ENCODE measurements at places on chromosomes 16 and 17. TPM values are rescaled to one million over a fixed set of nuclear protein-coding genes. Genes with fewer than 3 reads are reported as not detected.

GRCh38 chr17:63695889-63696288 is 4.0 kb downstream of the LIMD2 start:
- DNase-seq, result no peak
- no peak overlapping the region for H3K27ac ChIP-seq
- peaks cover 15% of the 10 kb centered on the region for H3K36me3 ChIP-seq
- H3K4me3 ChIP-seq, result no peak overlapping the region

GRCh38 chr16:72876981-72877373 is 171.0 kb downstream of the ZFHX3 start:
- DNase-seq, result no peak
- H3K27me3 ChIP-seq, result no peaks in the 10 kb centered on the region
- H3K27ac ChIP-seq, result no peak overlapping the region
- H3K4me1 ChIP-seq, result peaks cover 32% of the 10 kb centered on the region

Gene TM4SF5
- not detected for total RNA-seq

DNA sequence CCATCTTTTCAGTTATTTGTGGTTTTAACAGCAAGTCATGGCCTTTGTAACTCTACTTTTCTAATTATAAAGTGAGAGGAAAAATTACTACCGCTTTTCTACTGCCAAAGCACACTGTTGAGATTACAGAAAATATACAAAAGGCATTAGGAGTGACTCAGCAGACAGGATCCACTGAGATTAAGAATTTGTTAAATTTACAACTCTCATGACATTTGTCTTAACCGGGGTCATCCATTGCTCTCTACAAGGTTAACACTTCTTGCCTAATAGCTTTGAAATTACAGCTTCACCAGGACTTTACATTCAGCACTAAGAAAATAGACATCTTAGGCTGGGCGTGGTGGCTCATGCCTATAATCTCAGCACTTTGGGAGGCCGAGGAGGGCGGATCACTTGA is 93.4 kb downstream of the SSH2 start:
- H3K4me3 ChIP-seq, result no peak overlapping the region
- H3K36me3 ChIP-seq, result no peaks in the 10 kb centered on the region
- no peak overlapping the region for H3K27ac ChIP-seq
- H3K27me3 ChIP-seq, result no peaks in the 10 kb centered on the region

Gene NAGS
- total RNA-seq, result 4.3 TPM

DNA sequence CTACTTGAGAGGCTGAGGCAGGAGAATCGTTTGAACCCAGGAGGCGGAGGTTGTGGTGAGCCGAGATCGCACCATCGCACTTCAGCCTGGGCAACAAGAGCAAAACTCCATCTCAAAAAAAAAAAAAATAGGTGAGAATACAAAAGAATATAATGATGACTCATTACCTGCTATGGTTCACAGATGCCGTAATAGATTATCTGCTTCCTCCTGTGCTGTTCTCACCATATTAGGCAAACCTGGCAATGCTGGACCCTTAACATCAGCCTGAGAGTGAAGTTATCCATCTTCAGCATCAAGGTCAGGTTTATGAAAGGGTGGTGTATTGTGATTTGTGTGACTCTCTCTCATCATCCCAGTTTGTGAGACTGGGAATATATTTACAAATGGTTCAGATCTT is 271.3 kb upstream of the CPHXL start:
- H3K4me1 ChIP-seq, result no peaks in the 10 kb centered on the region
- H3K36me3 ChIP-seq, result no peaks in the 10 kb centered on the region

DNA sequence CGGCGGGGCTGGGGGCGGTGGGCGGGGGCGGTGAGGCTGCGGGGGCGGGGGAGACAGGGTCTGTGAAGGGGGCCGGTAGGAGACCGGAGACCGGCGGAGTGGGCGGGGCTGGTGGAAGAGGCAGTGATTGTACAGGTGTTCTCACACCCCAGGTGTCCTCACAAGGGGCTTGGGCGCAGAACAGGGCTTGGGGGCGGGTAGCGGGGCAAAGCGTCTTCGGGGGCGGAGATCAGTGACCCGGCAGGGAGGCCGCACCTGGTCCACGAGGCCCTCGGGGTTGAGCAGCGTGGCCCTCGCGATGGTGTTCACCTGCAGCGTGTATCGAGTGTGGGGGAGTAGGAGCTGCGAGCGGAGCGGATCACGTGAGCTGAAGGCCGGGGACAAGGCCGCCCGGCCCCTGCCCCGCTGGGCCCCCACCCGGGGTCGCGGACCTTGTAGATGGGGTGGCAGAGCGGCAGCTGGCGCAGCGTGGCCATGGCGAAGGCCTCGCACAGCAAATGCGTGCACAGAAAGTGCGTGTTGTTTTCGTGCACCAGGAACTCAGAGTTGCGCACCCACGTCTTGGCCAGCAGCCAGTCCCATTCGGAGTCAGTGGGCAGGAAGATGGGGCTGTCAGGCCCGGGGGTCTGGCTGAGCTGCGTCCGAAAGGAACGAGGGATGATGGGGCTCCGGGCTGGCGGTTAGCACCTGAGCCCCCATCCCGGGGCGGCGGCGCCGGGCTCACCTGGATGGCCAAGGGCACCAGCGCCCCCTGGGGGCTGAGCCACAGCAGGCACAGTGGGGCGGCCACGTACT is 8.5 kb downstream of the ALOXE3 start:
- peaks cover 8% of the 10 kb centered on the region for H3K4me1 ChIP-seq
- no peaks in the 10 kb centered on the region for H3K36me3 ChIP-seq
- peaks cover 8% of the 10 kb centered on the region for H3K27me3 ChIP-seq
- peak; percentile 94 for DNase-seq
- H3K27ac ChIP-seq, result no peak overlapping the region

DNA sequence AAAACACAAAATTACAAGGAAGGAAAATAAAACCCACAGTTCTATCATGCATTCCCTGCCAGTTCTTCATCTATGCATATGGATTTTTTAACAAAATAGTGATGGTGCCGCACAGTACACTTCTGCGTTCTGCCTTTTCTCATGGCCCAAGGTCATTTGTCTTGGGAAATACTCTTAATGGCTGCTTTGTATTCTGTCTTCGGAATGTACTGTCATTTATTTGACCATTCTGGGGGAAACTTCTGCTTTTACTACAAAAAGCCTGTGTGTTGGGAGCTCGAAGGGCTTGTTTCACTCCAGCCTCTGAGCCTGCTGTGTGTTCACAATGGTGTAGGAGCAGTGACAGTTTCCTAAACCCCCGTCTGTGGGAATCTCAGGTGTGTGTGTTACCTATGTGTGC is 82.8 kb upstream of the SEC14L1 start:
- no peak overlapping the region for H3K4me3 ChIP-seq
- no peaks in the 10 kb centered on the region for H3K36me3 ChIP-seq
- no peak for DNase-seq
- no peaks in the 10 kb centered on the region for H3K27me3 ChIP-seq
- no peaks in the 10 kb centered on the region for H3K4me1 ChIP-seq

- no peak overlapping the region for H3K4me3 ChIP-seq
- H3K27ac ChIP-seq, result peak overlapping the region; percentile 30
- DNase-seq, result no peak
- H3K4me1 ChIP-seq, result peaks cover 6% of the 10 kb centered on the region
These were observed 13.6 kb downstream of the SMPD3 start for GRCh38 chr16:68434624-68435210.

DNA sequence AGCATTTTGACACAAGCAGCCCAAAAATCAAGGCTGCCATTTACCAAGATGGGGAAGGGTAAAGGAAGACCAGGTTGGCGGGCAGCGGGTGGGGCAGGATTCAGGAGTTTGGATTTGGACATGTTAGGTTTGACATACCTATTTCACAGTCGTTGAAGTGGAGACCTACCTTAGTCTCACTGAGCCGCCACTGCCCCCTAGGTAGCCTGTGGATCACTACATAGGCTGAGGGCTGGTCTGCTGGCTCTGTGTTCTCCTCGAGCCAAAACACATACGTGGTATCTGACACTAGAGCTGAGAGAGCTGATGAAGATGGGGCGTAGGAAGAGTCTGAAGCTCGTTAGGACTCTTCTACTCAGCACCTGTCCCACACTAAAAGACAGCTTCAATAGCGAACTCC is 115.1 kb downstream of the HIC1 start:
- no peaks in the 10 kb centered on the region for H3K27me3 ChIP-seq
- DNase-seq, result no peak
- H3K4me3 ChIP-seq, result no peak overlapping the region
- H3K4me1 ChIP-seq, result peaks cover 34% of the 10 kb centered on the region
- peaks cover 25% of the 10 kb centered on the region for H3K36me3 ChIP-seq

GRCh38 chr17:58666858-58667267 is 25.0 kb downstream of the TEX14 start:
- peak overlapping the region; percentile 68 for H3K27ac ChIP-seq
- peak overlapping the region; percentile 3 for H3K4me3 ChIP-seq
- H3K36me3 ChIP-seq, result no peaks in the 10 kb centered on the region
- no peaks in the 10 kb centered on the region for H3K27me3 ChIP-seq

DNA sequence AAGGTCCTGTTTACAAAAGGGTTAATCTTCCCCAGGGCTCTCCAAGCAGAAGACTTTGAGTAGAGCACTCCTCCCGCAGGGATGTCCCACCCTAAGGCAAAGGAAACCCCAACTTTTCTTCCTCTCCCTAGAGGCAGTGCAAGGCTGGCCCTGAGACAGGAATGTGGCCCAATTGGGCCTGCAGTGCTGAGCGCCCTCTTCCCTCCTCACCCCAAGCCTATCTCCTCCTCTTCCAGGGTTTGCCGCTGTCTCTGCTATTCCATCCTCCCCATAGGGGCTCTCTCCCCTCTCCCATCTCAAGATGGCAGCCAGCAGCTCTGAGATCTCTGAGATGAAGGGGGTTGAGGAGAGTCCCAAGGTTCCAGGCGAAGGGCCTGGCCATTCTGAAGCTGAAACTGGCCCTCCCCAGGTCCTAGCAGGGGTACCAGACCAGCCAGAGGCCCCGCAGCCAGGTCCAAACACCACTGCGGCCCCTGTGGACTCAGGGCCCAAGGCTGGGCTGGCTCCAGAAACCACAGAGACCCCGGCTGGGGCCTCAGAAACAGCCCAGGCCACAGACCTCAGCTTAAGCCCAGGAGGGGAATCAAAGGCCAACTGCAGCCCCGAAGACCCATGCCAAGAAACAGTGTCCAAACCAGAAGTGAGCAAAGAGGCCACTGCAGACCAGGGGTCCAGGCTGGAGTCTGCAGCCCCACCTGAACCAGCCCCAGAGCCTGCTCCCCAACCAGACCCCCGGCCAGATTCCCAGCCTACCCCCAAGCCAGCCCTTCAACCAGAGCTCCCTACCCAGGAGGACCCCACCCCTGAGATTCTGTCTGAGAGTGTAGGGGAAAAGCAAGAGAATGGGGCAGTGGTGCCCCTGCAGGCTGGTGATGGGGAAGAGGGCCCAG is 1.0 kb downstream of the PRRT2 start:
- no peak overlapping the region for H3K27ac ChIP-seq
- no peaks in the 10 kb centered on the region for H3K27me3 ChIP-seq
- H3K36me3 ChIP-seq, result peaks cover 21% of the 10 kb centered on the region
- H3K4me3 ChIP-seq, result peak overlapping the region; percentile 57

DNA sequence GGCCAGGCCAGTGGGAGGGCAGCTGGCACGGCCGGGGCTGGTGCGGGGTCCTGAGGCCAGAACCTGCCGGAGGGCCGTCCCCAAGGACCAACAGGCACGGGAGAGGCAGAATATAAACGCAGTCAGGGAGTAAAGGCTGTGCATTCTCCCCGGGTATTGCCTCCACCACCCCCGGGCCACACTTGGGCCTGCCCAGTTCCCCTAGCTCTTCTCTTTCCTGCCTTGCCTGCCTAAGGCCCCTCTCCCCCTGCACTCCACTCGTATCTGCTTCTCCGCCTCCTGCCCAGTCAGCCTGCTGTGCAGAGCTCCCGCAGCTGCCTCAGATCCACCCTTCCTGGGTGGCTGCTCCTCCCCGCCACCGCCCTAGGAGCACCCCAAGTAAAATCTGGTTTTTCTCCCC is 5.0 kb upstream of the RPH3AL start:
- DNase-seq, result no peak
- no peaks in the 10 kb centered on the region for H3K36me3 ChIP-seq
- H3K27ac ChIP-seq, result no peak overlapping the region

Gene STX1B
- 2.1 TPM for total RNA-seq

Gene PHAF1
- total RNA-seq, result 16.0 TPM

GRCh38 chr16:88653101-88653500 is 2.2 kb upstream of the CYBA start:
- peaks cover 16% of the 10 kb centered on the region for H3K4me1 ChIP-seq
- no peaks in the 10 kb centered on the region for H3K27me3 ChIP-seq
- DNase-seq, result peak; percentile 71
- no peak overlapping the region for H3K4me3 ChIP-seq

DNA sequence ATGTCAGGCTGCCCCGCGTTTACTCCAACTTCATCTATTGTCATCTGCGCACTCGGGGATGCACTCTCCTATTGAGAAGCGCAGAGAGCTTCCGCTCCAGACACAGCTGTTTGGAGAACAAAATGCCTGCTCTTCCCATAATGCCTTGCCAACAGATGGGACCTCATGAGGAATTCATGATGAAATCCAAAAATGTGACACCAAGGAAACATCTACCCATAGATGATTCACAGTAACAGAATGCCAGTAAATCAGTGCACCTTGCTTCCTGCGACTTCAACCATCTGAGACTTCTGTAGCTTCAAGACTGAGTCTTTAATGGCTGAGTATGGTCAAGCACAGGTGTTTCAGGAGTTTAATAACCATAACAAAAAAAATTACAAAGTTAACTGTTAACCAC is 1144.9 kb upstream of the GOT2 start:
- H3K4me1 ChIP-seq, result no peaks in the 10 kb centered on the region
- H3K27ac ChIP-seq, result no peak overlapping the region
- no peaks in the 10 kb centered on the region for H3K27me3 ChIP-seq
- DNase-seq, result no peak

DNA sequence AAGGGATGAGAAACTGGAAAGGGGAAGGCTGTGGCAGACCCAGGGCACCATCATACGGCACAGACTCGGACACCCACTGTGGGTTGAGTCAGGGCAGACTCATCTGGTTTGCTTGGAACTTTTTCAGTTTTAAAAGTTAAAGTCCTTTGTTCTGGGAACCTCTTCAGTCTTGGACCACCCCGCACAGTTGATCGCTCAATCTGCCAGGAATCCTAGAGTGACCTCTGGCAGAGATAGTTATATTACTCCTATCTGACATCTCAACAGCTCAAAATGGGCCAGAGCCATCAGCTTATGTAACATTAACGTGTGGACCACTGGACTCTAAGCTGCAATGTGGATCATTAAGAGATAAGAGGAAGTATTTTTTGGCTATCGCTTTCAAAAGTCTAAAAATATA is 164.3 kb downstream of the ABCA8 start:
- no peak overlapping the region for H3K27ac ChIP-seq
- H3K4me1 ChIP-seq, result peaks cover 18% of the 10 kb centered on the region
- H3K27me3 ChIP-seq, result no peaks in the 10 kb centered on the region
- no peaks in the 10 kb centered on the region for H3K36me3 ChIP-seq
- H3K4me3 ChIP-seq, result no peak overlapping the region

Data from upper lobe of left lung (tissue), 6 donors.